ENCODE measurements at places on chromosomes 2 and 18. TPM values are rescaled to one million over a fixed set of nuclear protein-coding genes. Genes with fewer than 3 reads are reported as not detected.

Gene LAMA3
- total RNA-seq: 2.4 TPM

Gene CIAO1
- 67.6 TPM for total RNA-seq

Gene MAP3K19
- not detected for total RNA-seq

Gene RAMP1
- 96.6 TPM for total RNA-seq

Gene PARD6G
- 1.2 TPM for total RNA-seq

Gene DSC1
- total RNA-seq: 8.4 TPM

Gene TNFRSF11A
- 1.9 TPM for total RNA-seq

Gene EVX2
- total RNA-seq: not detected

Gene CRYBA2
- total RNA-seq: not detected

Gene ANO7
- total RNA-seq: 0.92 TPM

Gene NT5C1B
- total RNA-seq: not detected

Gene CPO
- total RNA-seq: 0.35 TPM
